ENCODE measurements at places on chromosomes 2 and 18. TPM values are rescaled to one million over a fixed set of nuclear protein-coding genes. Genes with fewer than 3 reads are reported as not detected.

DNA sequence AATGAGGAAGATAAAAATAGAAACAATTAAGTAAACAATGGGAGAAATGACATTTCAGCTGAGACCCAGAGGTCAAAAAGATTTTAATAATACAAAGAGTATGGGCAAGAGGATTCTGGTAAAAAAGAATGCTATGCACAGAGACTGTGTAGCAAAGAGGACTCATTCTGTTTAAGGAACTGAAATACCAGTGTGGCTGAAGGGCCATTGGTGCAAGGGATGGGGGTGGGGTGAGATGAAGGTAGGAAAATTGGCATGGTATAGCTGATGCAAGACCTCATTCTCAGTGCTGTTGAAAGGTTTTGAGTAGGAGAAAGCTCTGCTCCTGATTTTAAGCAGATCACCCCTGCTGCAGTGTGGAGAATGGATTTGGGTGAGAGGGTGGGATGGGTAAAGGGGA, 10.8 kb downstream of the GALNT1 start:
- no peaks in the 10 kb centered on the region for H3K36me3 ChIP-seq
- H3K4me1 ChIP-seq, result no peaks in the 10 kb centered on the region
- H3K4me3 ChIP-seq, result no peak overlapping the region
- no peak overlapping the region for H3K27ac ChIP-seq

- H3K4me1 ChIP-seq, result no peaks in the 10 kb centered on the region
- no peaks in the 10 kb centered on the region for H3K27me3 ChIP-seq
- DNase-seq, result no peak
- no peak overlapping the region for H3K27ac ChIP-seq
Measured at GRCh38 chr2:223247136-223247535, 195.1 kb downstream of the KCNE4 start.

- no peaks in the 10 kb centered on the region for H3K27me3 ChIP-seq
- H3K4me3 ChIP-seq, result no peak overlapping the region
- no peak for DNase-seq
- no peak overlapping the region for H3K27ac ChIP-seq
Measured at GRCh38 chr18:43812627-43813026, 535.3 kb upstream of the SYT4 start.

DNA sequence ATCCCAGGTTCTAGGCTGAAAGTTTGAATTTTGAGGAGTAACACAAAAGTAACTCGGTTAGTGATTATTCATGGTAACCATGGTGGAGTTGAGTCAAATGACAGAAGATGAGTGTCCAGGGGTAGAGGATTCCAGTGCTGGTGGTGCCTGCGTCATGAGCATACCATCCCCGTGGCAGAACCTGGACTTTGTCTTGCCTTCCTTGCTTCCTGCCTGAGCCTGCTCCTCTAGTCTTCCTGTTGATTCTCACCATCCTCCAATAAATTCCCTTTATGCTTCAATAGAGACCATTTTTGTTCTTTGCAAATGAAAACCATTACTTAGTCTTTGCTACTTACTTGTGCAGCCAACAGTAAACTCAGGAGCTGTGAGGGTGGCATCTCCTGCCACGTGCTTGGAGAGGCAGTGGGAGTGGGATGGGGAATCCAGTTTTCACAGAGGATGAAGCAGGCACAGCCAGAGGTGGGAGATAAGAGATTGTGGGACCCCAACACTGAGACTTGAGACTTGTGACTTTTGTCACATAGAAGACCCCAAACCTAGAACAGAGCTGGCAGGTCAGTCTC, 4.1 kb upstream of the YES1 start:
- no peak for DNase-seq
- no peaks in the 10 kb centered on the region for H3K27me3 ChIP-seq
- peaks cover 21% of the 10 kb centered on the region for H3K4me1 ChIP-seq
- no peaks in the 10 kb centered on the region for H3K36me3 ChIP-seq

DNA sequence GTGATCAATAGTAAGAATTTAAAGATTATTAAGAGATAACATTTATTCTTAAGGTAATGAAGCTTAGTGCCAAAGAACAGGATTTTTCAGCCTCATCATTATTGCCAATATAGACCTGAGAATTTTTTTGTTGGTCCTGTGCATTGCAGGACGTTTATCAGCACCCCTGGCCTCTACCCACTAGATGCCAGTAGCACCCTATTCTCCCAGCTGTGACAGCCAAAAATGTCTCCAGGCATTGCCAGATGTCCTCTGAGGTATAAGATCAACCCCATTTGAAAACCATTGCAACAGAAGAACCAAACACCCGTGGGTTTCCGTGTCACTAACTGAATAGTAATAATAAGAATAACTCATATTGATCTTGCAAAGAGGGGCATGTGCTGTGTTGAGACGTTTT, 700.0 kb upstream of the SOX11 start:
- H3K27me3 ChIP-seq, result no peaks in the 10 kb centered on the region
- no peak for DNase-seq
- H3K4me1 ChIP-seq, result no peaks in the 10 kb centered on the region
- H3K4me3 ChIP-seq, result no peak overlapping the region
- no peaks in the 10 kb centered on the region for H3K36me3 ChIP-seq

GRCh38 chr2:133755480-133756300, 187.4 kb upstream of the NCKAP5 start:
- no peak for DNase-seq
- H3K4me3 ChIP-seq, result no peak overlapping the region
- H3K36me3 ChIP-seq, result no peaks in the 10 kb centered on the region

DNA sequence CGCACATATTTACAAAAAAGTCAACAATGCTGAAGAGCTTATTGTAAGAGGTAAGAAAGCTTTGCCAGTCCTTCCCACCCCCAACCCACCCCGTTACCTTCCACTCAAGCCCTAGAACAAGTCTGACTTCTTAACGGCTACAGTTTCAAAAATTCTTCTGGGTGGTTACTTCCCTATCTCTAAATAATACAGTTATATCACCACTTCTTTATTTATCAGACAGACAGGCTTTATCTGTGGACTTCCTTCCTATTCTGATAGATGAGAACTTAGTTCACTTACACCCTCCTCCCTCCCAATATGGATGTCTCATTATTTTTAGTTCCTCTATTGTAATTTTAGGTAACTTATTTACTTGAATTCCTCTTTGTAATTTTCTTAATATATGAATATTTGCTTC, 26.7 kb upstream of the ACTR3 start:
- DNase-seq, result no peak
- no peak overlapping the region for H3K4me3 ChIP-seq
- no peaks in the 10 kb centered on the region for H3K4me1 ChIP-seq
- no peak overlapping the region for H3K27ac ChIP-seq
- no peaks in the 10 kb centered on the region for H3K36me3 ChIP-seq
- no peaks in the 10 kb centered on the region for H3K27me3 ChIP-seq

DNA sequence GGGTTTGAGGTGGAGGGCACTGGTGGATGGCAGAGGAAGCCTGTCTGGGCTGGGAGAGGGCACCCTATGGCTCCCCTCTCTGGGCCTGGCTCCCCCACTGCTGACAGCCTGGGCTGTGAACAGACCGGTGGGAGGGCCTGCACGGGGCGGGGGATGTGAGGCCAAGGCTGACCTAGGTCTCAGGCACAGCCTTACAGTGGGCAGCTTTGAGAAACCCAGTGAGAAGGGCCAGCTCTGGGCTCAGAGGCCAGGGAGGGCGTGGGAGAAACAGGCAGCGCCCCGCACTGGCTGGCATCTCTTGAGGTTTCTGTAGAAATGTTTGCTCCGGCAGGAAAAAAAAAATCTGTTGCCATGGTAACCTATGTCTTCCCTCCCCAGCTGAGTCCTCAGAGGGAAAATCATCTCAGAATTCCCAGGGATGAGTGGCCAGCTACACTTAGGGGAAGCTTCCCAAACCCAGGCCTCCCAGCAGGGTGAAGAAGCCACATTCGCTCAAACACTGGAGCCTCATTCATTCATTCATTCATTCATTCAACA, 71.7 kb upstream of the TAF1B start:
- H3K4me3 ChIP-seq, result no peak overlapping the region
- peaks cover 22% of the 10 kb centered on the region for H3K4me1 ChIP-seq
- H3K27ac ChIP-seq, result no peak overlapping the region
- H3K36me3 ChIP-seq, result no peaks in the 10 kb centered on the region

DNA sequence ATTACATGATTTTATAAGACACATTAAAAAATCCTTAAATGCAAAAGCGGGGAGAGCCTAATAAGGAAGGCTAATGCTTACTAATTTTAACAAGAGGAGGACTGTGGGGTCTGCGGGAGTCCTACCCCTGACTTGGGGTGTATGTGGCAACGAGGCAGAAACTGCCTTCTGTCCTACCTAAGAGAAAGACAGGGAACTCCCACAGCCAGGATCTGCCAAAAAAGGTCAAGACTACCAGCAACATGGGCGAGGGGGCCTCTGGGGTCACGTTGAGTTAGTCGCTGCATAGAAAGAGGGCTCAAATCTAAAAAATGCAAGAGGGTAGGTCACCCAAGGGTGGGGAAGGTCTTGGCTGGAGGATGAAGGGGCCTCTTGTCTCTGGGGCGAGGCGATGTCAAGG, 529 bp upstream of the AMER3 start:
- DNase-seq, result no peak
- H3K27me3 ChIP-seq, result peaks cover 38% of the 10 kb centered on the region
- H3K4me3 ChIP-seq, result no peak overlapping the region
- no peak overlapping the region for H3K27ac ChIP-seq

DNA sequence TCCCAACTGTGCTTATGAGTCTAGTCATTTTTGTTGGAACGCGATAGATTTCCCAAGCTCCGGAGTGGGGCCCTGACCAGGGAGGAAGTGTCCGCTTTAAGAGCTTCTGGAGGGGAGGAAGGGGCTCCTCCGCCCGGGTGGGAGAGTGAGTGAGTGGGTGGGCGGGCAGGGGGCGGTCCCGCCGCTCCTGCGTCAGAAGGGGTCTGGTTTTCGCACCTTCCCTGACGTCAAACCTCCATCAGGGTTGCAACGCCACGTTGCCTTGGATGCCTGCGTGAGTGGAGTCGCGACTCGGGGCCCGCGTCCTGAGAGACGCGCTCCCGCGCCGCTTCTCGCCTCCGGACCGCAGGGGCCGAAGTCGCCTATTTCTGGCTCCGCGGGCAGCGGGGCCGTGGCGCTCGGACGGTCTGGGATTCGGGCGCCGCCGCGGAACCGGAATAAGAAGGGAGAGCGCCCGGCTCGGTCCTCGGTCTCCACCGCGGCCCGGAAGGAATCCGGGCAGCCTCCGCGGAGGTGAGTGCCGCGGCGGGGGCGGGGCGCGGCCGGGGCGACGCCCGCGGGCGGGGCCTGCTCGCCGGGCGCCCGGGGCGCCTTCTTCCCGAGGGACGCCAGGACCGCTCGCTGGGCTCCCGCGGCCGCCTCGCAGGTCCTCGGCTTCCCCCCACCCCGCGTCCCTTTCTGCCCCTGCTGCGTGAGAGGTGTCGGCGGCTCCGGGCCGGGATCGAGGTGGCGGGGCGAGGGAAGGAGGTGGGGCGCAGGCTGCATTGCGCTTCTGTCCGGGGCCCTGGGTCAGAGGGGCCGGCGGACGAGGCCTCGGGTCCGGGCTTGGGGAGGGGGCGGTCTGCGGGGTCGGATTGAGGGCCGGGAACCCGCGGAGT, at the start of gene ZDBF2:
TSS of gene ZDBF2 (plus strand) at position 230 of the 878 bp plus-strand sequence. CDS start 7,187 bp downstream, outside the sequence.
- no peak within 1 kb of the TSS for H3K27ac ChIP-seq
- H3K4me1 ChIP-seq, result peaks cover 15% of the 10 kb centered on the region
- no peaks in the 10 kb centered on the region for H3K36me3 ChIP-seq

DNA sequence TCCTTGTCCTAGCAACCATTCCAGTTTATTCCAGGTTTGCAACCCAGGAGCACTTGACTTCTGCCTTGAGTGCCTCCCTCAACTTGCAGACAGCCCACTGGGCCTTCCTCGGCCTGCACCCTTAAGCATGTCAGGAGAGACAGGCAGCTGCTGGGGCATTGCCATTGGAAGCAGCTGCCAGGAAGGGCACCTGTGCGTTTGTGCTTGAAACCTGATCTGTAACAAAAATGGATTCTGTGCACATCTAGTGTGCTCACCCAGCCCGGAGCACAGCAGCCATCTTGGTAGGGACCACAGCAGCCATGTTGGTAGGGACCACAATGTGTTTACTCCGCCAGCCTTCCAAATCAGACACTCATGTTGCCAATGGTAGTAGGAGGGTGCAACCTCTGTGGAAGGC, 44.3 kb upstream of the GLI2 start:
- H3K36me3 ChIP-seq, result no peaks in the 10 kb centered on the region
- H3K27me3 ChIP-seq, result peaks cover 21% of the 10 kb centered on the region
- peaks cover 4% of the 10 kb centered on the region for H3K4me1 ChIP-seq
- no peak overlapping the region for H3K4me3 ChIP-seq
- no peak overlapping the region for H3K27ac ChIP-seq
- DNase-seq, result no peak

Gene CHRND
- not detected for total RNA-seq
